ENCODE measurements at places on chromosomes 16 and 17.

DNA sequence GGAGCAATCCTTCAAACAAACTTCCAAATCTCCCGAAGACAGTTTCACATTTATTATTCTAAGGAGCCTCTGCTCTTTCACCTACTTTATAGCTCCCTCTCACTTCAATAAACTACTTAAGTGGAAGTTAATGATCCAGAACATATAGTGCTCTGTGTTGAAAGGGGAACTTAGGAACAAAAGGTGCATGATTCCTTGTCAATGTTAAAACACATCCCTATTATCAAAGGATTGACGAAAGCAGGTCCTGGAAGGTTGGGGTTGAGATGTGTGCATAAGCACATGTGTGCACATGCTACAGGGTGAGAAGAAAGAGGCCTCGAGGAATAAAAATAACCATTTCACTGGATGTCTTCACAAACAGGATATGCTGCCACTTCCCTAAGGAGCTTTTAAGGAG, 170.3 kb downstream of the SLC39A11 start:
- DNase-seq, result no peak

- no peak for DNase-seq
These were observed 140.8 kb upstream of the ELAC2 start for GRCh38 chr17:13158494-13159240.

DNA sequence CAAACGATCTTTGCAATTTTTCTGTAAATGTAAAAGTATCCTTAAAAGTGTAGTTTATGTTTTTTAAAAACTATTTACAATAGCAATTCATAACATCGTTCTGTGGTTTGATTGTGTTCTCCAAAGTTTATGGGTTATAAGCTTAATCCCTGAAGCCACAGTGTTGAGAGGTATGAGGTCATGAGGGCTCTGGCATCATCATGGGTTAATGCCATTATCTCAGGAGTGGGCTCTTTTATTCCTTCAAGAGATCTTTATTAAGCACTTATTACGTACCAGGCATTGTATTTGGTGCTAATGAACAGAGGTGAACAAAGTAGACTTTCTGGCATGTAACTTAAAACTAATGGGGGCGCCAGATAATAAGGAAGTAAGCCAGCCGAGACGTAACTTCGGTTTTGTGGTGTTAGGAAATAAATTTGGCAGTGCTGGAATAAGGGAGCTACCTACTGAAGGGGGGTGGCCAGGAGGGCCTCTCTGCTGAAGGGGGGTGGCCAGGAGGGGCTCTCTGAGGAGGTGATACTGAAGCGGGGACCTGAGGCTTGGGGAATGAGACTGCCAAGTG, 158.1 kb downstream of the VPS53 start:
- no peak for DNase-seq

DNA sequence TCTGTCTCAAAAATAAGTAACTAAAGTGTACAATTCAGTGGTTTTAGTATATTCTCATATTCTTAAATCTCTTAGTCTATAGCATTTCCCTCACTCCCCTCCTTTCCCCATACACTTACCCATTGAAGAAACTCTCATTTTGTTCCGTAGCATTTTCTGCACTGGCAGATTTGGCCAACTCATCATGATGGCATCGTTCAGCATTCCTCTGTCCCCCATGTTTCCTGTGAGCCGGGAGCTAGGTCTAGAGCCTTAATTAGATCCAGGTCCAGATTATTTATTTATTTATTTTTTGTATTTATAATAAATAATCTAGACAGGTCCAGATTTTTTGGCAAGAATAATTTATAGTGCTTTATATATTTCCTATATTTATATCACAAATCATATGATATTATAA, 31.0 kb downstream of the HEATR3 start:
- DNase-seq, result no peak

- no peak for DNase-seq
These were observed 5.8 kb upstream of the SCN4A start for GRCh38 chr17:63978272-63979200.

Data from NCI-H1048 (cell line).